PC-9 (cell line): ENCODE measurements at places on chromosomes 1 and 21. TPM values are rescaled to one million over a fixed set of nuclear protein-coding genes. Genes with fewer than 3 reads are reported as not detected.

ITLN2 gene
- not detected in 2 replicates for total RNA-seq

TRNP1 gene
- total RNA-seq = 7.4 and 7.9 TPM in 2 replicates

PCNX2 gene
- 18.6 and 20.3 TPM in 2 replicates for total RNA-seq

UBXN10 gene
- 9.4 and 11.9 TPM in 2 replicates for total RNA-seq

S100A16 gene
- 226 and 276 TPM in 2 replicates for total RNA-seq

DNA sequence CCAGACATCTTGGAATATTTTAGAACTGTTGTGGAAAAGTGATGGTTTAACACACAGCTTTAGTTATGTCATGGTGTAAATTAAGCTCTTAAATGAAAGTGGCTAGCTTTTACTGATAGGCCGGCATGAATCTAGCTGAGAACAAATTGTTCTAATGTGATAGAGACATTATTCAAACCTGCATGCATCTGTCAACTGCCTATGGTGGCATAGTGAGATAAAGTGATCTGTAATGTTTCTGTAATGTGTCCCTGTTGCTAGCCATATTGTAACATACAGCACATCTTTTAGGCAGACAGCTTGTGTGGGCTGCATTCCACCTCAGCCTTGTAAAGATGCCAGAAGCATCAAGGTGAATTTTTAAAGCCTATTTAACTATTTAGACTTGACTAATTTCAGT is 16.0 kb downstream of the LRIG2 start:
- DNase-seq = no peak

DNA sequence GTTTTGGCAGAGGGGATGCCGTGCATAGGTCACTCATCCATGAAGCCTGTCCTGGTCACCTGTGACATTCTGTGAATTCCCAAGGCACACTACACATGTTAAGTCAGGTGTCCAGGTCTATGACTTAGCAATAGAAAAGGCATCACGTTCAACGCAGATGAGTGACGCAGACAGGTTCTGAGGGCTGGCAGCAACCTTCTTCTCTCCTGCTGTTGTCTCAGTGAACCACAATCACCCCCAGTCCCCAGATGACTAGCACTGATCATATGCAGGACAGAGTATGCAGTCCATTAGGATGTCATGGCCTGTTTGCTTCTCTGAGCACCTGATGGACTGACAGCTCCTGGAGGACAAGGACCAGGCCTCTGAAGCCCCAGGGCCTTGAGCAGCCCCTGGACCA is 157.8 kb upstream of the KAZN start:
- no peak for DNase-seq

GRCh38 chr1:207977876-207978275 is 67.0 kb upstream of the CD34 start:
- DNase-seq = no peak

GRCh38 chr1:24385160-24385940 is 28.2 kb downstream of the STPG1 start:
- no peak for DNase-seq
